KG1 (cell line): ENCODE measurements at places on chromosomes 11 and 22.
A peak's percentile ranks its signal among the peaks of the same experiment; 100 is the strongest.

DNA sequence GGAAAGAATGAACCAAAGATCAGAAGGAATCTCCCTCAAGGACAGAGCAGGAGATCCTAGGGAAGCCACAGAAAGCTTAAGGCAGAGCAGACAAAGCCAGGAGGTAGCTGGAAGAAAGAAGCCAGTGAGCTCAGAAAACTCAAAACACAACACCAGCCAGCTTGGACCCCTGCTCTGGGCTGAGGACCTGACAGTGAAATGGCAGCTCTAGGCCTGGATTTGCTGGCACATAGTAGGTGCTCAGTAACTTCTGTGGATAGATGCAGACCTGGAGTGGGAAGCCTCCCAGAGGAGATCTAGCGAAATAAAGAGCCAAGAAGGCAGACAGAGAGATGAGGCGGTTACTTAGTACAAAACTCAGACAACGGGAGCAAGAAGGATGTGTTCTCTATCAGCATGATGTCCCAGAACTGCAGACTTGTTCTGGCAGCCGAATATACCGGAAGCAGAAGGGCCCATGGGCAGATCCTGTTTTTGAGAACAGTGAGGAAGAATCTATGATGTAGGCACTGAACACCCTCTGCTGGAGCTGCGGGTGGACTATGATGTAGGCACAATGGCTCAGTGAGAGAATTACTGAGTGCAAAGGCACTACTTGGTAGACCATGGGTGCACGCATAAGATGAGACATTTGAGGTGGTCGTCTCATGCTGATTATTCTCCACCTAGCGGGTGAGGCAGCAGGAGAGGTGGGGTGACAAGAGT lies 4.8 kb downstream of the ROBO4 start:
- DNase-seq: no peak

GRCh38 chr22:37951305-37951704 lies 2.1 kb downstream of the C22orf23 start:
- DNase-seq: no peak

- DNase-seq: no peak
Observed at GRCh38 chr22:22111267-22111751, 128.7 kb upstream of the TOP3B start.

DNA sequence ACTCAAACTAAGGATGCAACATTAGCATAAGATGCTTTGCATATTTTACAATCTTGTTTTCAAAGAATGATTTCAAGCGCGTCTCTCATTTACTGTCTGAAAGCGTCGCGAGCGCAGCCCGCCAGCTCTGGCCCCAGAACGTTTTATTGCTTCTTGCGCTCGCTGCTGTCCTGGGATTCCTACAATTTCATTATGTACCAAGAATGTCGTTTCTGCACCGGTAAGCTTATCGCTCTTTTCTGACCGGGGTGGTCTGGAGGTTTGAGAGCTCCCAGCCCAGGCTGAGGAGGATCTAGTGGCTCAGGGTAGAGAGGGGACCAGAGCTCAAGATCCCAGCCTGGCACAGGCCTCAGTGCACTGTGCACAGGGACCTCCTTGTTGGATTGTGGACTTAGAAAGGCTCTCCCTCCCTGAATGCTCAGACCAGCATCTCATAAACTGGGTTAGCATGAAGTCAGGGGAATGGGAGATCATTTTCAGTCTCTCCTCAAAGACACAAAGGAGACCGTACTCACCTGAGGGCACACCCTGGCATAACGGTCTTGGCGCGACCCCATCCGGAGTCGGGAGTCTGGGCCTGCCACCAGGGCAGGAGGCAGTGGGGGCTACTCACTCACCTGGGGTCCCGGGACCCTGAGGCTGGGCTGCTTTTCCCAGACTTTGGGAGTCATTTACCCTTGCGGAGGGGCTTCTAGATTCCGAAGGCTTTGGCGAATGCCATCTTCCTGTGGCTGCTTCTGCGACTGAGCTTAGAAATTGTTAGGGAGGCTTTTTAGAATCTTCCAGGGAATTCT lies 817.4 kb downstream of the BRD1 start:
- no peak for DNase-seq

- DNase-seq: no peak
Observed at GRCh38 chr11:83063073-83063754, 8.5 kb downstream of the RAB30 start.

- no peak for DNase-seq
Observed at GRCh38 chr11:17556999-17557398, 9.9 kb downstream of the OTOG start.

DNA sequence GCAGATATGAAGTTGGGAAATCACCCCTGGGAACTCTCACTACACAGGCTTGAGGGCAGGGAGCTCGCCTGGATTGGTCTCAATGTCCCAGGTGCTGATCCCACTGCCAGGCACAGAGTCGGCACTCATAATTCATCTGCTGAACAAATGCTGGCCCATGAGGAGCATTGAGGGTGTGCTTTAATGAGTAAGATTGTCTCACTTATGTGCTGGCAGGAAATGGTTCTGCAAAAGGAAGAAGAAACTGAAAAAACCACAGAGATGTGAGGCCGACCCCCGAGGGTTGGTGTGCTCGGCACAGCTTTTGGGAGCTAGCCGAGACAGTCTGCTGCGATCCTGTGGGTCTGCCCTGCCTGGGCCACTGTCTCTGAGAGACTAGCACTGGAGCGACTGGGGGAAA lies 9.4 kb downstream of the PLAAT2 start:
- DNase-seq: peak; percentile 25

DNA sequence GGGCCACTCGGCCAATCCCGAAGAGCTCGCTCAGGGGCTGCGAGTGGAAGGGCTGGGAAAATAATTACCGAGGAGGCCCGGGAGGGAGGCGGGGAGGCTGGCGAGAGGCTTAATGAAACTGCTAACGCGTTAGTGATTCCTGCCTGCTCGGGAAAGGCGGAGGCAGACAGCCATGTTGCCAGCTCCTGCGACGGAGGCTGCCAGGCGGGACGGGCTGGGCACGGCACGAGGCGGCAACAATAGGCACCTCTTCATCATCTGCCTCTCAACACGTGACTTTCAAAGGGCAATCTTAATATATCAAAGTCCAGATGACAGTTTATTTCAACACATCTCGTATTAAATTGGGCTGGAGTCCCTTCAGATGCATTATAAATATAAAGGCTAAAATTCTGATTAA lies 68.0 kb upstream of the TCF20 start:
- DNase-seq: no peak

DNA sequence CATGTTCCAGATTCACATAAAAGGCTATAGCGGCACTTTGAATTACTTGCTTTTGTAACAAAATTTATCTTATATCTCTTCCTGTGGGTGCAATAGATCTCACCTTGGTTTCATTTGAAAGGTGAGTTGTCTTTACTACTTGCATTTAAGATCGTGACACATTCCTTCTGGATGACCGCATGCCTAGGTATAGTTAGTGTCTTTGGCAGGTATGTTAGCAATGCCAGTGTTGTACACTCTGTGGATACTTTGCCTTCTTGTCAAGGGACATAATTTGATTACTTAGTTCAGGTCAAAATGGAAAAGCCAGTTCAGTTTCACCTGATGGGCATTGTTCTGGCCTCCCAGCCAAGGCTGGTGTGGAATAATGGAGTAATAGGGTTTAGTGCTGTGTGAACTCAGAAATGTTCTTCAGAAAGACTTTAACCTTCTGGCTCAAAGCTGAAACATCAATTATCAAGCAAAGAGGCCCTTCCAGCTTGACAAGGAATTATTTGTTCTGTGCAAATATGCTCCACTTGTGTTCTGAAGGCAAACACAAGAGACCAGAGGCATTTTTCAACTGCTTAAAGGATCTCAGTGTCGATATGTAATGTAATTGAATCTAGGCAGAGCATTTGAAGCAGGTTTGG lies 64.6 kb downstream of the AMOTL1 start:
- DNase-seq: no peak

GRCh38 chr22:42396621-42397331 lies 35.4 kb downstream of the NFAM1 start:
- DNase-seq: no peak

DNA sequence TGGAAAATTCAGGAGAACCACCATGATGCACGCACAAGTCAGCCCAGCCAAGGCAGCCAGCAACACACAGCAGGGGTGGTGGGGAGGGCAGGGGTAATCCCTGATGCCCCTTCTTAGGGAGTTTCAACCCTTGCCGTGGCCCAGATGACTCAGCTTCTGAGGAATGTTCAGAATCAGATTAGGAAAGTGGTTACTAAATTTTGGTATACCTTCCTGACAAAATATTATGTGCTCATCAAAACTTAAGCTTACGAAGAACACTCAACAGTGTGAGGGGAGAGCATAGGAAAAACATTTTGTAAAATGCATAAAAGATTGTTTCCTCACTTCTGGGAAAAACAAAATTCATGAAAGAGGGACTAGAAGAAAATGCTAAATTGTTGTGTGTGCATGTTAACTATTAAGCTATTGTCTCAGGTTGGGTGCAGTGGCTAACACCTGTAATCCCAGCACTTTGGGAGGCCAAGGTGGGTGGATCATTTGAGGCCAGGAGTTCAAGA lies 32.1 kb downstream of the SERPIND1 start:
- no peak for DNase-seq

GRCh38 chr11:61871158-61871597 lies 20.2 kb downstream of the FADS3 start:
- peak; percentile 36 for DNase-seq

DNA sequence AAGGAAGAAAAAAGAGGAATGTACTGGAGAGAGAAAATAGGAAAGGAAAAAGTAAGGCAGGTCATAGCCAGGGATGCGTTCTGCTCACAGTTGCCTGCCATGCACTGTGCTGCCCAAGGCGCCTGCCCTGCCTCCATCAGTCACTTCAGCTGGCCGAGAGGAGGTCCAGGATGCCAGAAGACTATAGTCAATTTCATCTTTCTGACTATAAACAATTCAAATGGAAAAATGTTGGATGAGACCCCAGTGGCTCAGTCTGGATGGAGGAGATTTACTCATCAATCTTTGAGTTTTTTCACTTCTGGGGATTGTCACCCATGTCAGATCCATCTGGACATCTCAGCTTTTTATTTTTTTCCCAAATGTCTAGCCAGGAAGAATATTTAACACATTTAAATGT lies 36.7 kb upstream of the CLMP start:
- DNase-seq: no peak

- no peak for DNase-seq
Observed at GRCh38 chr11:108912581-108912980, 247.7 kb downstream of the DDX10 start.

GRCh38 chr11:30019481-30019880 lies 2.7 kb upstream of the KCNA4 start:
- DNase-seq: no peak

DNA sequence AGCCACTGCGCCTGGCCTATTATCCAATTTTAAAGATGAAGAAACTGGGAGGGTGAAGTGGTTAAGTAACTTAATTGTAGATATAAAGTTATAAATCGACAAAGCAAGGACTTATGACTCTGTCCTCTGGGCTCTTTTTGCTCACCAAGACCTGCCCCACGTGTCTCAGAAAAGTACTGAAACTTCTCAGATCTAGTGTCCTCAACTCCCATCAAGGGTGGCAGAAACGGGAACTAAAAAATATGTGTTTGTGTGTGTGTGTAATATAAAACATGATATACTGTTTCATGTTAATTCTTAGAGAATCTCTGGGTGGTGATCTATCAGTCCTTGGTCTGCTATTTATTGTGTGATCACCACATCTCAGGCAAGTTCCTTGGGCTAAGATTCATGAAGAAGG lies 104.9 kb downstream of the GAB2 start:
- no peak for DNase-seq

DNA sequence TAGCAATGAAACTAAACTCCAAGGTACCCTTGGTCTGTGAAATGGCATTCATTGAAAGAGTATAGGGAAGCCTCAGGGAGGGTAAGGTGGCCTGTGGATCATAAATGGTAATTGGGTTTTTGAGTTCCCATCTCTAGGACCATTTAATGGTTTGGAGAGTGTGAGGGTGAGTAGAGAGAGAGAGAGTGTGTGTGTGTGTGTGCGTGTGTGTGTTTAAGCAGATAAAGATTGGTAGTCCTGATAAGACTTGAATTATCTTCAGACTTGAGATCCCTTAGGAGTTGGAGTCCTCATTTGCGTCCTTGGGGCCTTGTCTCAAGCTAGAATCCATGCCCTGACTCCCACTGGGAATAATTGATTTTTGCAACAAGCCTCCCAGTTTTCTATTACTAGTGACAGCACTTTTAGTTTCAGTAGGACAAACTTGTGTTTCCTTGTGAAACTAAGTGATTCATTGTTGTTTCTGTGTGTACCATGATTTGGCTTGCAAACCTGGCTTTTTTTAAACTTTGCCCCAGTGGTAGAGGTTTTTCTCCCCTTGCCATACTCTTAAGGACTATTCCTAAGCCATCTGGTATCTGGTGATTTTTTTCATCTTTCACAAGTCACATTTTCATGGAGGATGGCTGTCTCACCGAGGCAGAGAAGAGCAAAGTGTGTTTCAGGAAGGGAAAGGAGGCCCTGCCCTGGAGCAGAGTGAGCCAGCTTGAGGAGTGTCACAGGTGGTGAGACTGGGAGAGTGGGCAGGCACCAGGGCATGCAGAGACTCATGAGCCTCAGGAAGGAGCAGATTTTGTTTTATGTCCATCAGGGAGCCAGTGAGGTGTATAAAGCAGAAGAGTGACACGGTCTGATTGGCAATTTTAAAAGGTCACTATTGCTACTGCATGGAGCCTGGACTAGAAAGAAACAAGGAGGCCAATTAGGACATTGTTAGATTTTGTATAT lies 26.7 kb downstream of the ALKBH3 start:
- no peak for DNase-seq

- no peak for DNase-seq
Observed at GRCh38 chr22:36573815-36574363, 44.9 kb upstream of the EIF3D start.

- peak; percentile 13 for DNase-seq
Observed at GRCh38 chr22:20130319-20130718, 1.3 kb upstream of the ZDHHC8 start.

GRCh38 chr11:126339073-126339862 lies 16.2 kb upstream of the ST3GAL4 start:
- no peak for DNase-seq

GRCh38 chr11:114713756-114714155 lies 35.4 kb downstream of the NXPE2 start:
- DNase-seq: no peak

GRCh38 chr22:37231406-37232139 lies 12.5 kb downstream of the RAC2 start:
- DNase-seq: no peak

DNA sequence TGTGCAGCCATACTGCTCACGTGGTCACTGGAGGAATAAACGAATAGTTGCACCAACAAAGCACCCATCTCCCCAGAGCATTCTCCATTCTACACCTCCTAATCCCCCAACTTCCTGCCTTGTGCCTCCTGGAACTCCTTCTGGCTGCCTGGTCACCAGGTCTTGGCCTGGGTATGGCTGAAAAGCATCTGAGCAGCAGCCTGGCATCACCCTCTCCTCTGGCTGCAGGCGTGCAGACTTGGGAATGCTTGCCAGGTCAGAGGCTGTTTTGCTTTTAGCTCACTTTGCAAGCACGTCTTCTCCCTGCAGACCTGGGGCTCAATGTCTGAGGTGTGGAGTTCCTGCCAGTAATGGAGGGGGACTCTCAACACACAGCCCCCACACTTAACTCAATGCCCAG lies 33.3 kb upstream of the KCNJ11 start:
- no peak for DNase-seq
